ENCODE measurements at places on chromosomes 2 and 18.

DNA sequence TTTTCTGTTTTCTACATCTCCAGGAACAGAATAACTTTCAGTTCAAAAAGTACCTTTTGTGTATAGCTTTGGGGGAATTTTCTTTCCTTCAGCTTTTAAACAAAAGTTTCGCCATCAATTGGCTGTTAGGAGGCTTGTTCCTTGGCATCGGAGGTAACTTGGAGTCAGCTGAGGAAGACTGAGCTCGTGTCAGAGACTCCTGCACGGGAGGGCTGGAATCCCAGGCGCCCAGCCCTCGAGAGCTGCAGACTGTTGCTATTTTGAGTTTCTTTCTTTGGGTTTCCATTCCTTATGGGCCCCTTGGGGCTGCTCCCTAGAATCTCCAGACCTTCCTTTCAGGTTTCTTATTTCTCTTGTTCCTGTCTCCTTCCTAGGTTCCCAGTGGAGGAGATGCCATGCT, 8.1 kb downstream of the EMILIN2 start:
- no peak for DNase-seq

GRCh38 chr2:224178056-224178455, 139.0 kb upstream of the SERPINE2 start:
- no peak for DNase-seq

GRCh38 chr18:36465276-36465675, 167.8 kb downstream of the FHOD3 start:
- DNase-seq, result no peak

- no peak for DNase-seq
Observed at GRCh38 chr2:20633794-20634506, 16.9 kb downstream of the HS1BP3 start.

DNA sequence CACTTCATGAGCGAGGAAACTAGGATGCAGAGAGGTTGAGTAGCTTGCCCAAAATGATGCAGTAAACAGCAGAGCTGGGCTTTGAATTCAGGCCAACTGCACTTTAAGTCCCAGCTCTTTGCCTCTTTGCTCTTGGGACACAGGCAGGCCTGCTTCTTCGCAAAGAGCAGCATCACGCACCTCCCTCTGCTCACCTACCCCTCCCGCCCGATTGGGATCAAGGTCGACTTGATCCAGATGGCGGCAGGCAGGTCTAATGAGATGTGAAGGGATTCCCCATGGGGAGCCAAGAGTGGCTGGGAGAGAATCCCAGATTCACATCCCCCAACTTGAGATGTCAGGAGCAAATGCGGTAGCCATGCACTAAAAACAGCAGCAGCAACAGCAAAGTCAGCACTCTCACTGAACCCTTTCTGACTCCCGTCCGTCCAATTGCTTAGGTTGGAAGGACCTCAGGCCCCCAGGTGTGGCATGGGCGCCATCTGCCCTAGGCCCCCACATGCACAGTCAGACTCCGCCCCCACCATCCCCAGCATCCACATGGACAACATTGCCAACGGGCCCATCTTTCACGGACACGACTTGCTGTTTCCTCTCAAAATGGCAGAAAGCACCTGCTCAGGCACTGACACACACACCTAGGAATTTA, 84.3 kb upstream of the MAP4K4 start:
- no peak for DNase-seq

GRCh38 chr2:105329197-105329554, 359 bp downstream of the TGFBRAP1 start:
- no peak for DNase-seq

DNA sequence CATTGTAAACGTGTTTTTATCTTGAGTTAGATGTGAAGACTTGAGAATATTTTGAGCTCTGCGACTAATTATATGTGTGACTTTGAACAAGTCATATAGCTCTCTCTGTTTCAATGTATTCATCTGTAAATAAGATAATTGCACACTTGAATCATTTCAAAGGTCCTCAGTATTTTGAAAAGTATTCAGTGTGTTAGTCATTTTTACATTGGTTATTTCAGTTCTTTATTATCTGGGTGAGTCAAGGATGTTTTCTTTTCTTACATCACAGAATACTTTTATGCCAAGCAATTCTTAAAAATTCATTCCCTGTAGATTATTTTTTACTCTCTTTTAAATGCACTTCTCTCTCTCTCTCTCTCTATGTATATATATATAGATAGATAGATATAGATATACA, 1098.0 kb upstream of the ZEB2 start:
- DNase-seq, result no peak
